ENCODE measurements at places on chromosomes 5 and 9.

GRCh38 chr9:127159949-127160610 lies 37.6 kb upstream of the ANGPTL2 start:
- DNase-seq, result no peak

GRCh38 chr5:5278815-5279381 lies 138.8 kb downstream of the ADAMTS16 start:
- DNase-seq, result no peak

DNA sequence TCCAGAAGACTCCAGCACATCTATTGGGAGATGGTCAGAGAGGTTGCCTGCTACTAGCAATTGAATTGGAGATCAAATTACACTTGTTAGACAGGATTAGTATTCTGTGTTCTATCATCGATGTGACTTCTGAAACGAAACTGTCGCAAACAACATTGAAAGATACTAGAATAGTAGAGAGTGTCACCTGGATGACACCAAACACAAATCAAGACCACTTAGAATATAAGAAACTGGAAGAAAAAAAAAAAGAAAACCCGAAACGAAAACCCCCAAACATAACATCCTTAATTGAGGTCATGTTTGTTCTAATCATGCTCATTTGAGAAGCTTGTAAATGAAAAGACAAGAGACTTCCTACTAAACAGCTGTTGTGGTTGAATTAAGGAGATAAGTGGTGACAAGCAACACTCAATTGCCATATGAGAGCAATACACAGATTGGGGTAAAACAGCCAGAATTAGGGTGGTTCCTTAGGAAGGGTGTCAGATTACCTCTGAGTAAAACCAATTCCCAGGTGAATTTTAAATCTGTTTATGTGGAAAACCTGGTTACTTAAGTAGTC lies 97.6 kb downstream of the BASP1 start:
- DNase-seq, result no peak

- DNase-seq, result no peak
These were observed 491.9 kb upstream of the TUSC1 start for GRCh38 chr9:26170190-26170589.

GRCh38 chr5:17406423-17406838 lies 91.6 kb upstream of the TAF11L2 start:
- DNase-seq, result no peak

GRCh38 chr5:138460032-138460693 lies 5.1 kb upstream of the EGR1 start:
- no peak for DNase-seq

GRCh38 chr9:137550231-137550621 lies at the start of gene PNPLA7:
PNPLA7 (minus strand) TSS chr9:137550402; CDS start chr9:137550197, 205 bp downstream.
- DNase-seq, result no peak

DNA sequence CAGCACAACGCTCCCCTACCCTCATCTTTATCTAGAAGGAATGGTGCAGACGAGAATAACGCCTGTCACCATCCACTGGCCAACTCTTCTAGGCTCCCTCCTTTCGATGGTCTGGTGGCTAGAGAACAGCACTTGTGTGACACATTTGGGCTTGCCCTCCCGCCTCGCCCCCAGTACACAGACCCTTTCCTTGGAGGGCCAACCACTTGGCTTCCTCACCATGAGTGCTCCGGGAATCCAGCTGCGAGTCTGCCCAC lies 1.4 kb downstream of the GNAQ start:
- DNase-seq, result no peak

- no peak for DNase-seq
These were observed 9.6 kb downstream of the NDST1 start for GRCh38 chr5:150517272-150518152.

DNA sequence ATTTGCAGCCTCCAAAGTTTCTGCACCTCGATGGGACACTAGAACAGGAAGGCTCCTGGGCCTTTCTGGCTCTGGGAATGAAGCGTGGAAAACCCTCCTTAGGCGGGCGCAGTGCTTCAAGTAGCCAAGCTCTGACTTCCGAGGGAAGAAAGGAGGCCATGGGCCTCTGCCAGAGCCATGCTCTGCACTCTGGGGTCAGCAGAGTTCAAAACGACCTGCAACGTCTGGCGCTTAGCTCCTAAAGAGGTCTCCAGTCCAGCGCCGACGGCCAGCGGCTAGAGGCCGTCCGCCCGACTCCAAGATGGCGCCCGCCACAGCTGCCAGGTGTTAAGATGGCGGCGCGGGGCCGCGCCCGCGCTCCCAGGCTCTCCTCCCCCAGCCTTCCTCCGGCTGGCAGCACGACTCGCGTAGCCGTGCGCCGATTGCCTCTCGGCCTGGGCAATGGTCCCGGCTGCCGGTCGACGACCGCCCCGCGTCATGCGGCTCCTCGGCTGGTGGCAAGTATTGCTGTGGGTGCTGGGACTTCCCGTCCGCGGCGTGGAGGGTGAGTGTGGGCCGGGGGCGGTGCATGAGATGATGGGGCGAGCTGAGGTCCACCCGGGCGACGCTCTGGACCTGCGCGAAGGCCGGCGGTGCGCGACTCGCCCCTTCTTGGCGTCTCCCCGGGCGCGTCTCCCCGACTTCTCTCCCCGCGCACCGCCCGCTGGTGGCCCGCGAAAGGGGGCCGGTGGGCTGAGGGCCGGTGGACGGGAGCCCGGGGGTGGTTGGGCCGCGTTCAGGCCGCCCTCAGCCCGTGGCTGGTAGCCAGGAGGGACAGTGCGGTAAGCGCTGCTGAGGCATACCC lies at the start of gene TXNDC15:
TXNDC15 (plus strand) TSS at position 385 of the 844 bp plus-strand sequence; CDS start at position 442, 57 bp downstream.
- peak; percentile 47 for DNase-seq

- no peak for DNase-seq
These were observed 35.8 kb upstream of the SPARC start for GRCh38 chr5:151722546-151722945.

DNA sequence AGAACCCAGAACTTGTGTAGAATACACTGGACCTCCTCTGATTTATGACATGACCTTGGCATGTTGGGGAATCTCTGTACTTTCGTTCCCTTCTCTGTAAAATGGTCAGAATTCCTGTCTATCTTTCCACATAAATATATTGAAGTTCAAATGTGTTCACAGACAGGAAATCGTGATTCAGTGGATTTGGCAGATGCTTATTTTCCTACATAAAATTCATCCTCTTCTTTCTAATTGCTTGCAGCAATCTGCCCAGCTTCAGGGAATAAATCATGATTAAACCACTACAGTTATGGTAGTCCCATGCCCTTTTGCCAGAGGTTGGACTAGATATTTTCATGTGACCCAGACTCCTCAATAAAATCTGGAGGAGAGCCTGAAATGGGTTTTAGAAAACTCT lies 52.1 kb upstream of the ARL15 start:
- DNase-seq, result no peak

- DNase-seq, result no peak
These were observed 1081.6 kb upstream of the ACO1 start for GRCh38 chr9:31302620-31303418.

All from brain pericyte (primary cell).